Activated CD4-positive, alpha-beta T cell treated with anti-CD3 and anti-CD28 coated beads, Interleukin-2, amount 50 U/mL, for 4 hours (primary cell): ENCODE measurements at places on chromosomes 4 and X.

DNA sequence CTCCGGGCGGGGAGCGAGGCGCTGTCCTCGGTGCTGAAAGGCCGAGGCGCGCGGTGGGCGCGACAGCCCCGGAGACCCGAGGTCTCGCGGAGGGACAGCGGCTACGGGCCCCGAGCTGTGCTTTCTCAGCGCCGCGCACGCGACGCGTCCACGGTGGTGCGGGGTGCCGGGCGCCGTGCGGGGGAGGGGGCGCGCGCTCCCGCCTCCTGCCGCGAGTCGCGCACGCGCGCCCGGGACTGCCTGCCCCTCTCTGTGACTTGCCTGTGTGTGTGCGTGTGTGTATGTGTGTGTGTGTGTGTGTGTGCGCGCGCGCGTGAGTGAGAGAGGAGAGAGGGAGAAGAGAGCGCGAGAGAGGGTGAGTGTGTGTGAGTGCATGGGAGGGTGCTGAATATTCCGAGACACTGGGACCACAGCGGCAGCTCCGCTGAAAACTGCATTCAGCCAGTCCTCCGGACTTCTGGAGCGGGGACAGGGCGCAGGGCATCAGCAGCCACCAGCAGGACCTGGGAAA is at the start of gene GRIA2:
GRIA2 (plus strand) TSS at position 358 of the 511 bp plus-strand sequence. CDS start 315 bp downstream, outside the sequence.
- DNase-seq: no peak

GRCh38 chr4:72970756-72971155 is 98.8 kb downstream of the COX18 start:
- no peak for DNase-seq

- no peak for DNase-seq
Measured at GRCh38 chr4:29311247-29311646, 1408.9 kb upstream of the PCDH7 start.

- no peak for DNase-seq
Measured at GRCh38 chrX:12378706-12379105, 240.4 kb downstream of the FRMPD4 start.

- DNase-seq: no peak
Measured at GRCh38 chr4:100843910-100844309, 326.1 kb upstream of the EMCN start.

GRCh38 chr4:26015906-26016305 is 101.9 kb downstream of the SMIM20 start:
- DNase-seq: no peak

- no peak for DNase-seq
Measured at GRCh38 chrX:30010471-30010870, 204.9 kb upstream of the MAGEB2 start.

GRCh38 chrX:50691820-50692219 is 122.2 kb downstream of the SHROOM4 start:
- DNase-seq: no peak

- no peak for DNase-seq
Measured at GRCh38 chr4:55612341-55612740, 20.3 kb upstream of the PDCL2 start.

- DNase-seq: no peak
Measured at GRCh38 chr4:98692411-98692810, 34.0 kb upstream of the TSPAN5 start.

GRCh38 chr4:156665780-156666366 is 305.7 kb downstream of the PDGFC start:
- DNase-seq: no peak

- no peak for DNase-seq
Measured at GRCh38 chr4:87038837-87039615, 104.2 kb downstream of the AFF1 start.

DNA sequence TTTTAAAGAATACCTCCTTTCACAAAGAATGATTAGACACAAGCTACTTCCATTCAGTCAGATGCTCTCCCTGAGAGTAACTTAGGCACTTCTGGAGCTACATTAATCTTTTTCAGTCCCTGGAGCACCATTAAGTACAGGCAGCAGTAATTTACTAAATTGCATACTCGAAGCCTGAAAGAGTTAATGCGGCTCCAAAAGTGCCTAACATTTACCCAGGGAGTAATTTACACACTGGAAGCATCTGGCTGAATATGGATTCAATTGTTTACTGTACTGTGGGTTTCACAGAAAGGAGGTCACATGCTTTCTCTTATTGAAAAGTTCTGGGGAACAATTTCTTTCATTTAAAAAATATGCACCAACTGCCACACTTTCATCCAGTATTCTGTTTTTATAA is 260.8 kb upstream of the TENM3 start:
- no peak for DNase-seq

DNA sequence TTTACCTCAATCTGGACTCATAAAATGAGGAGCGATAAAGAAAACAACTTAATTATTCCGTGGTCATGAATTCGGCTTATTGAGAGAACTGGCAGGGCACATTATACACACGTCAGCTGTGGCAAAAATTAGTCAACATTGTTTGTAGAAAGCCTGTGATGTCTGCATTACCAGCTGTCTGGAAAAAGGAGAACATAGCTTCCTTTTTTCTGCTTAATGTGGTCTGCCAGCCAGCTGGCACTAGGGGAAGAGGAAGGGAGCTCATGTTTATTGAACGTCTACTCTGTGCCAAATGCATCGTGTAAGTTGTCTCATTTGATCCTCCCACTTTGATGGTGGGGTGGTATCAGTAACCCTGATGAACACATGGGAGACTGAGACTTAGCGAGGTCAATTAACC is 367.6 kb downstream of the ARHGAP24 start:
- DNase-seq: no peak

DNA sequence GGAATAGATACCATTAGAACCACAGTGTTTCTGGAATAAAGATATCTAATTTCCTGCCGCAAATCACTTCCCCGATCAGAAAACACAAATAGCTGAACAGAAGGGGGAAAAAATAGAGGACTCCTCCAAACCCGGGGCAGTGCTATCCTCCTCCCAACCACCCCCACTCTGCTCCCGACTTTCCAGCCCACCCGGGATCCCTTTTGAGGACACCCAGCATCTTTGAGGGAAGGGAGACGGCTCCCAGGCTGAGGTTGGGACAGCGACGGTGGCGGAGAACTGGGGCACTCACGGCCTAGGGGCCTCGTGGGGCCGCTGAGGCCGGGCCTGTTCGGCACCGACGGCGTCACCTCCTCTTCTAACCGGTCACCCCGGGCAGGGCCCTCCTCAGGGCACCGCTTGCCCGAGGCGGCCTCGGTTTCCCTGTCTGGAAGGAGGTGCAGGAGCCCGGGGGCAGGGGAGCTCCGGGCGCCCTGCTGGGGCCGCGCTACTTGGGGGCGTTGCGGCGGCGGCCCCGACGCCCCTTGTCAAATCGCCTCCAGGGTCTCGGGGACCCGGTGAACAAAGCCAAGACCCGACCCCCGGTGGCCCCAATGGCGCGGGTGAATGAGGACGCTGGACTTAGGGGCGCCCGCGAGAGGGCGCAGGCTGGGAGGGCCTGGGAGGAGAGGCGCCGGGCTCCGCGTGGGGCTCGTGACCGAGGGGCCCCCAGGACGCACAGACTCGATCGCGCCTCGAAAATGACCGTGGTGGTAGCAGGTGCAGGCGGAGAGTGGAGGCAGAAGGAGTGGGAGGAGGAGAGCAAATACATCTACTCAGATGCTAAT is 6.9 kb upstream of the ARX start:
- DNase-seq: no peak

- DNase-seq: no peak
Measured at GRCh38 chrX:105723966-105724735, 98.2 kb upstream of the NRK start.

- no peak for DNase-seq
Measured at GRCh38 chr4:144787365-144788258, 141.7 kb downstream of the HHIP start.

DNA sequence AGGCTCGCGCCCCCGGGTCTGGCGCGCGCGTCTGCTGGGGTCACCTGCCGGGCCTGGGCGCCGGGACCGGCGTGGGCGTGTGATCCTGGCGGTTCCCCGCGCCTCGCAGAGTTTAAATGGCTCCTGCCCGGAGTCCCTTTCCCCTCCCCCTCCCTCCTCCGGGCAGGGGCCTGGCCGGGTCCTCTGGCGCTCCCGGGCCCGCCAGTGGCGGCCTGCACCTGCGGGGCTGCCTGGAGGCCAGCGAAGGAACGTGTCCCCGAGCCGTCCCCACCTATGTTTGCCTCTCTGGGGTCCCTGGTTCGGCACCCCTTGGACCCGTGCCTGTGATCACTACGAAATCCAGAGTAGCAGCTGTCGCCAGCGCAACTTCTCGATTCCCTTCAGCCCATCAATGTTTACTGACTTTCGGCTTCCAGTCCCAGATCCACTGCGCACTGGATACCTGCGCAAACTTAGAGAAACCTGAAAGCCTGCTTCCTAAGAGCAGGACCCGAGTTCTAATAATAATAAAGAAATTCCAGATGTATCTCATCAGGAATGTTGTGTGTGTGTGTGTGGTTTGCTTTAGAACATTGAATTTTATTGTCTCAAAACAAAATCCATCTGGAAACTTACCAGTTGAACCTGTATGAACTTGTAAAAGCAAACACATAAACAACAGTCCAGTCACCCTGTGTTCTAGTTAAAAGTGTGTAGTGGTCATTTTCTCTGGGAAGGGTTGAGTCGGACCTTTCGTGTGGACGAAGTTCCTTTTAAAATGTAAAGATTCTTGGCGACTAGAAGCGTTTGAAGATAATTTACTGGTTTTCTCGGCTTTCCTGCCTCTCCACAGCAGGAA is 788 bp downstream of the SHROOM2 start:
- no peak for DNase-seq

- DNase-seq: no peak
Measured at GRCh38 chr4:145930592-145930991, 8.0 kb downstream of the ZNF827 start.

- DNase-seq: no peak
Measured at GRCh38 chr4:52600275-52600674, 58.8 kb downstream of the USP46 start.

- DNase-seq: no peak
Measured at GRCh38 chrX:13763489-13763888, 28.9 kb downstream of the OFD1 start.

DNA sequence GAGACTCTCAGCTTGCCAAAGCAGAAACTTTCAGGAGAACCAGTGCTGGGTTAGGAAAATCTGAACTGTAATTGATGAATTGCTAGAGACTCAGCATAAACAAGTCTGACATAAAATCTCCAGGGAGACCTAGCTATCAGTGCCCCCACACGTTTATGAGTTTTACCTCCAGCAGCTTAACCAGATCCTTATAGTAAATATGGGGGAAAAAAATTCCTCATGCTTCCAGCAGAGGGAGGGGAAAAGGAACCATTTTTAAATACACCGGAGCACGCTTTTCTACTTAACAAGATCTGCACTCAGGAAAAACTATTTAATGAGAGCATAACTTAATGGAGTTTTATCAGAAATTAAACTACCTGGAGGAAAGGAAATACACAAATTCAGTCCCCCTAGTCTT is 1040.7 kb upstream of the INTU start:
- DNase-seq: no peak

- no peak for DNase-seq
Measured at GRCh38 chr4:16109256-16109655, 25.4 kb upstream of the PROM1 start.

GRCh38 chr4:78551420-78552351 is at the start of gene ANXA3:
ANXA3 (plus strand) TSS chr4:78551770; CDS start chr4:78554474, 2,704 bp downstream.
- DNase-seq: no peak

DNA sequence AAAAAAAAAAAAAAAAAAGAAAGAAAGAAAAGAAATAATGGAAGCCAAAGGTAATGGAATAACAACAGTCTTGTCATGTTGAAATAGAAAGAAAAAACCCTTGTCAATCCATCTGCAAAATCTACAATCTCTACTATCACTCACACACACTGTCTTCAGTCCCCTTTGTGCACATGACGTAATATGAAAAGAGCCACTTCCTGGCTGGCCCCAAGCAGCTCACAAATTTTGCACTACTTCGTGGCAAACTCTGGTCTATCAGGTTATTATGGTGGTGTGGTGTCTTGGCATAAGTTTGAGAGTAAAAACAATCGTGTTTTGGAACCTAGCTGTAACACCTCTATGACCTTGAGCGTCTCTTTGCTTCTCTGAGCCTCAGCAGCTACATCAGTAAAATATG is 8.3 kb upstream of the AFAP1 start:
- no peak for DNase-seq

GRCh38 chrX:39492497-39493162 is 605.1 kb downstream of the BCOR start:
- DNase-seq: no peak

DNA sequence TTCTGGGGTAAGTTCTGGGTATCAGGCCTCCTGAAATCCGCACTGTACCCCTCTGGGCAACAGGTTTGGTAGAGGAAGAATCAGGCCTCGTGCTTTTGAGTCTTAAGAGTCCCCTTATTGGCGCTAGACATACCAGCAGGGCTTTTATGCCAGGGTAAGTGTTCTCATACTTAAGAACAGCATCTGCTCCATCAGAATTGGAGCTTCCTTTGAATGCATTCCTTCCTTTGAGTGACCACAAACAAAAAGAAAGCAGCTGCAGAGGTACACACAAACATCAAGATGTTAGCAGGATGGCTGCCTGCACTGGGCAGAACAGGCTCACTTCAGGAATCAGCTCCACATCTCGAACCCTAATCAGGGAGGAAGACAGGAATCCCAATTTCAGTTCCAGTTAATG is 156.8 kb downstream of the MGST2 start:
- no peak for DNase-seq

- no peak for DNase-seq
Measured at GRCh38 chr4:21901831-21902230, 46.7 kb downstream of the KCNIP4 start.

GRCh38 chrX:50188859-50189600 is 11.8 kb downstream of the AKAP4 start:
- no peak for DNase-seq

DNA sequence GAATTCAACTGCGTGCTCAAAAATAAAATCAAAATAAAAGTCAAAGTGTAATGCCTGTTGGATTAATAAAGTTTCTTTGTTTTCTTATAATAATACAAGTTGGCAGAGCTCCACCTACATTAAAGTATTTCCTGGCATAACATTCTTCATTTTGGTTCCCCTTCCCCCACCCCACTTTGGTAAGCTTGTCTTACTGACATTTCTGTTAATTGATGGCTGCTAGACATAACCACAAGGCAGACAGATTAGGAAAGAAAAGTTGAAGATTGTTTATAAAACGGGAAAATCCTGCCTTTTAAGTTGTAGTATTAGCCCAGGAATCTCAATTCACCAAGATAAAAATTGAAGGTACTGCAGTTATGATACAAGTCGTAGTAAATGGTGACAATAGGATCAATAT is 246.5 kb upstream of the RPS6KA3 start:
- no peak for DNase-seq

- DNase-seq: no peak
Measured at GRCh38 chr4:107202744-107203143, 166.6 kb upstream of the DKK2 start.

- DNase-seq: no peak
Measured at GRCh38 chr4:189377569-189377968, 563.1 kb upstream of the FRG1 start.
